Stimulated activated naive CD8-positive, alpha-beta T cell treated with anti-CD3 and anti-CD28 coated beads, Interleukin-15, amount 100 ng/mL, for 72 hours (primary cell): ENCODE measurements at places on chromosomes 1 and 21.
A peak's percentile ranks its signal among the peaks of the same experiment; 100 is the strongest.

DNA sequence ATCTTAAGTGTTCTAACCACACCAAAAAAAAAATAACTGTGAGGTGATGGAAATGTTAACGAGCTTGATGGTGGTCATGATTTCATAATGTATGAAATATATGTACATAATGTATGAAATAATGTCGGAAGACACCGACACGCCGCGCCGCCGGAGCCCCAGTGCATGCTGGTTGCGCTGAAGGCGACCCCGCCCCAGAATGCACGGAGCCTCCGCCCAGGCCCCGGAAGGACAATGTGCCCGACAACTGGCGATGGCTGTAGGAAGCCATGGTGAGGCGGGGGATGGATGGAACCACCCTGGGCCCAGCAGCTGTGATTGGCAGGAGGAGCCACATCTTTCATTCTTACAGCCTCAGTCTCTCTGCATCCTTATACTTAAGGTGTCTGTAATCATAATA, 7.4 kb downstream of the OR2T10 start:
- DNase-seq, result no peak

DNA sequence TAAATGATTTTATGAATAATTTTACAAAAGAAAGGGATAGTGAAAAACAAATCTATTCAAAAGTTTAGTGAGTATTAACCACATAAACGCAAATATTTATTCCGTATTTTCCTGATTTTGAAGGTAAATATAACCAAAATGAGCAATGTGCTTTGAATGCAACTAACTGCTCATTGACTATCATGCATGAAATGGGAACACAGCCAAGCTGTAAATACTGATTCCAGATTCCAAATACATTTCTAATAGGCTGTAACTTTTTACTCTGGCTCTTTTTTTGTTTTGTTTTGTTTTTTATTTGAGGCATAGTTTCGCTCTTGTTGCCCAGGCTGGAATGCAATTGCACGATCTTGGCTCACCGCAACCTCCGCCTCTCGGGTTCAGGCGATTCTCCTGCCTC, 41.8 kb downstream of the SELENOF start:
- no peak for DNase-seq

DNA sequence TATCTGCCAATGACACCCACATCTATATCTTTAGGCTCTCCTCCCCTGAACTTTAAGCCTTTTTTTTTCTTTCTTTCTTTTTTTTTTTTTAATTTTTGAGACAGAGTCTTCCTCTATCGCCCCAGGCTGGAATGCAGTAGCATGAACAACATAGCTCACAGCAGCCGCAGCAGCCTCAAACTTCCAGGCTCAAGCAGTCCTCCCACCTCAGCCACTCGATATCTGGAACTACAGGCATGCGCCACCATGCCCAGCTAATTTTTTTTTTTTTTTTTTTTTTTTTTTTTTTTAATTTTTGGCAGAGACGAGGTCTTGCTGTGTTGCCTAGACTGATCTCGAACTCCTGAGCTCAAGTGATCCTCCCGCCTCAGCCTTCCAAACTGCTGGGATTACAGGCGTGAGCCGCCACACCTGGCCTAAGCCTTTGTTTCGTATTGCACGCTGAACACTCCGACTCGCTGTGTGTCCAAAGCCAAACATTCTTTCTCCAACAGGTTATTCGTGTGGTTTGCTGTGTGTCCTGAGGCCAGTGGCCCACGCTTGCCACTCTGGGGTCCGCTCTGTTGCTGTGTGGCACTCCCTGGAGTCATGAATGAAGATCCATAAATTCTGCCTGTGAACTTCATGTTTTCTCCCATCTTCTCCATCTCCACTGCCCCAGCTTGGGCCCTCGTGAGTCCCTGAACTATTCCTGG, 119.4 kb downstream of the CAMTA1 start:
- DNase-seq, result no peak

- no peak for DNase-seq
Measured at GRCh38 chr1:145771056-145771455, 51.8 kb downstream of the CD160 start.

GRCh38 chr1:98675282-98675681, 13.8 kb downstream of the SNX7 start:
- DNase-seq, result no peak

DNA sequence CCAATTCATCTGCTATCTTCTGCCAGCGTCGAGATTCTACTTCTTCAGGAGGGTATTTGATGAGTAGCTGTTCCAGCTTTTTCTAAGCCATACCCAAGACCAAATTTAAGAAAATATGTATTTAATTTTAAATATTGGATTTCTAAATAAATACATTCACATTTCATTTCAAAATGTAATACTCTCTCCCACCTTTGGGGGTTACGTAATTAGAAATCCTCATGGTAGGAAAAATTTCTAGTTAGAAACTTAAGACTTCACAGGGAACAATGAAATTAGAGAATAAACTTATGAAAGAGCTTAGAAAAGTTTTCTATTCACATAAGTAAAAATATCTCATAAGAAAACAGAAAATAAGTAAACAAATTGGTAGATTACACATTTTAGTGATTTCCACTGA, 102.9 kb downstream of the ZZZ3 start:
- no peak for DNase-seq

GRCh38 chr21:46483300-46484295, 24.9 kb downstream of the DIP2A start:
- DNase-seq, result no peak

GRCh38 chr1:19644681-19645410, 735 bp downstream of the NBL1 start:
- DNase-seq, result peak; percentile 69

GRCh38 chr1:50424045-50424883, 1.0 kb upstream of the DMRTA2 start:
- peak; percentile 28 for DNase-seq

DNA sequence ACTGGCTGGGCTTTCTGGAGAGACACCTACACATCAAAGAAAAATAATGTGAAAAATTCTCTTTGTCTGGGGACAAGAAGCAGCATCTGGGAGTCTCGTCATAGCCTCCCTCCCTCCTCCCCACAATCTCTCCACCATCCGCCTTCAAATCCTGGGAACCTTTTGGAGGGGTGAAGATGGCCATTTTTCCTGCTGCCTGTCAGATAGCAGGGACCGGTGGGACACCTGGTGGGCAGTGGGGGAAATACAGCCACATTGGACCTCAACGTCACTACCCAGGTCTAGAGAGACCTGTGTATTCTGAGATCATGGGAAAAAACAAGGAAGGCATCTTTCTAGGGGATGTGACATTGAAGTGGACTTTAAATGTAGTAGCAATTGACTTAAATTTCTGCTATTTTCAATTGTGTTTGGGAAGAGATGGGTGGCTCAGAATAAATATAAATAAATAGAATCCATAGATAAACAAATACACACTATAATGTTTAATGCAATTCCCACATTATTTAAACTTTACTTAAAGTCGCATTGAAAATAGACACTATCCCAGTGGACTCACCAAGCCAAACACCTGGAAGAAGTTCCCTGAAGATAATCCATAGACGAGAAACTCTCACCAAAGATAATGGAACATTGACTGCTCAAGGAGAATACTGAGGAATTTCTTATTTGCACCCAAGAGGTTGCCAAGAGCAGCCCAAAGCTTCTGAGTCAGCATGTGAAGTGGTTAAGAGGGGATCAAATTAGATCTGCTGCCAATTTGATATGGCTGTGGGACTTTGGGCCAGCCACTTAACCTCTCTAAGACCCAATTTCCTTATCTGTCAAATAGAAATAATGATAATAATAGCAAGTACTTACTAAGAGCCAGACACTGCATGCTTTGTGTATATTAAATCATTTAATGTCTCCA, 147.6 kb upstream of the CAMK1G start:
- DNase-seq, result peak; percentile 34

- no peak for DNase-seq
Measured at GRCh38 chr1:30786264-30786991, 28.9 kb upstream of the LAPTM5 start.

- DNase-seq, result no peak
Measured at GRCh38 chr21:35399002-35399530, 350.0 kb upstream of the RUNX1 start.

- no peak for DNase-seq
Measured at GRCh38 chr1:111174070-111174469, 26.4 kb downstream of the DENND2D start.

DNA sequence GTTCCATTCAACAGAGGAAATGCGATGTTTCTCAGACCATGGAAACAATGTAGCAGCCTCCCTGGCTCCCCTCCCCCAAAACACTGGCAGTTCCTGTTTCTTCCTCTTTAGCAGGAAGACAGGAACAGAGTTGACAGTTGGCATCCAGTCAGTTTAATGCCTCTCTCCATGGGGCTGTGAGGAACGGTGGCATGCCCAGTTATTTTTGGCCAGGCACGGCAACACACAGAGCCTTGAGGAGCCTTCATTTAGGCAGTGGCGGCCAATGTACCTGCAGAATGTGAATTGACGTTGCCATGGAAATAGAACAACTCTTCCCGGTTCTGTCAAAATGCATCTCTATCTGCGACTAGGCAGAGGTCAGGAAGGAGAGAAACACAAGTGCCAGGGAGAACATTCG, 330.6 kb downstream of the DSCAM start:
- DNase-seq, result no peak

- no peak for DNase-seq
Measured at GRCh38 chr1:28247612-28248272, 11.6 kb upstream of the SESN2 start.

DNA sequence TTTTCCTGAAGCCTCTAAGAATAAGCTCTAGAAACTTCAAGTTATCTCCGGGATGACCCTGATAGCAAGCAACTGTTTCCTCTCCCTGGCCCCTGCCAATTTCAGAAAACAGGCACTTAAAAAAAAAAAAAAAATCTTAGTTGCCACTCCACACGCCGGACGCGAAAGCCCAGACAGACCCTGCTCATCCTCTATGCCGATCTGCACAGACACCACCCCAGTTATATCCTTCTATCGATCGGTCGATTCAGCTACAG, 1.7 kb downstream of the ANP32E start:
- DNase-seq, result no peak

- no peak for DNase-seq
Measured at GRCh38 chr1:198234520-198235251, 77.9 kb downstream of the NEK7 start.

GRCh38 chr1:66276218-66276617, 257.7 kb upstream of the SGIP1 start:
- peak; percentile 45 for DNase-seq

DNA sequence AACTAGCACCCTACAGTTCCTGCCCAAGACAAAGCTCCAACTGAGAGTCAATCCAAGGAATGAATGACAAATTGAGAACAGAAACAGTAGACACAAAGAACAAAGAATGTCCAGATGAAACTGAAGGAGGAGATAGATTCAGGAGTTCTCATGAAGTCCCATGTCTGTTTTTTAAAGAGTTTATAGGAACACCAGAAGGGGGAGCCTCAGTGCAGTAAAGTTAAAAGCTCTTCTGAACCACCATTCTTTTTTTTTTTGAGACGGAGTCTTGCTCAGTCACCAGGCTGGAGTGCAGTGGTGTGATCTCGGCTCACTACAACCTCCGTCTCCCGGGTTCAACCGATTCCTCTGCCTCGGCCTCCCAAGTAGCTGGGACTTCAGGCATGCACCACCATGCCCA, 323.6 kb downstream of the MRPL39 start:
- no peak for DNase-seq

DNA sequence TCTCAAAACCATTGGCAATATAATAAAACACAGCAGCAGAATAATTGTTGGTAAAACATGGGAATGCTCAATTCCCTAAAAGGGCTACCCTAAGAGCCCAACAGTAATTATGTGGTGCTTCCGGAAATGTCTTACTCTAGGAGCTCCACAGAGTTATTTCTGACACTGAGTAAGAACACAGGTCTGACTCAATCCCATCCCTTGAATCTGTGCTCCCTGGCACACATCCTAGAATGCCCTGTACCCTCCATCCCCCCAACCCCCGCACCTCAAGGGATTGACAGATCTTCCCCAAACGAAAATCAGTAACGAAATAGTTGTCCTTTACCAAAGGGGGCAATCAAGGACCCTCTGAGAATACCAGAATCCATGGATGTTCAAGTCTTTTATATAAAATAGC, 71.9 kb downstream of the SMYD2 start:
- DNase-seq, result no peak

- DNase-seq, result no peak
Measured at GRCh38 chr1:150259217-150259616, 1.6 kb downstream of the CA14 start.

- DNase-seq, result no peak
Measured at GRCh38 chr1:157104598-157105293, 5.1 kb upstream of the ETV3L start.
